Right lobe of liver (tissue), 6 donors: ENCODE measurements at places on chromosomes 12 and 14. TPM values are rescaled to one million over a fixed set of nuclear protein-coding genes. Genes with fewer than 3 reads are reported as not detected.

Gene RPL10L
- not detected for total RNA-seq

Gene CLEC12A
- 2.9 TPM for total RNA-seq

Gene GLIPR1L2
- total RNA-seq = 0.27 TPM

Gene SLC4A8
- 0.55 TPM for total RNA-seq

Gene ASCL1
- total RNA-seq = 1.6 TPM

- no peak overlapping the region for H3K27ac ChIP-seq
- no peak for DNase-seq
- H3K4me3 ChIP-seq = no peak overlapping the region
- no peaks in the 10 kb centered on the region for H3K4me1 ChIP-seq
Measured at GRCh38 chr12:107468182-107468581, 217.4 kb upstream of the PWP1 start.

DNA sequence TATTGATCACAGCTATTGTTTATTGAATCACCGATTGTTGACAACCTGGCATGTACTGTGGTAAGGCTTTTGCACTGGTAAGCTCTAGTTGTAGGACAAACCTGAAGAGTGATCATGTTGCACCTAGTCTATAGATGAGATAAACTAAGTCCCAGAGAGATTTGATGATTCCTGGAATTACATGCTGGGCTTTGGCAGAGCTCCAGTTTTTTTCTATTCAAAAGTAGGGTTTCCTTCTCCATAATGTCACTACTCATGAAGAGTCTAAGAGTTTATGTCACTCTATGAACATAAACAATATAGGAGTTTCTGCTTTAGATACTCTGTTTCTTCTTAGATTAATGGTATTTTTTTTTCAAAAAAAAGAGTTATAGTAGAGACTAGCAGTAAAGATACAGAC, 72.0 kb downstream of the BMP4 start:
- H3K27ac ChIP-seq = no peak overlapping the region
- H3K27me3 ChIP-seq = no peaks in the 10 kb centered on the region
- no peak for DNase-seq
- no peaks in the 10 kb centered on the region for H3K36me3 ChIP-seq
- no peaks in the 10 kb centered on the region for H3K4me1 ChIP-seq
- H3K4me3 ChIP-seq = no peak overlapping the region

- no peaks in the 10 kb centered on the region for H3K27me3 ChIP-seq
- no peaks in the 10 kb centered on the region for H3K36me3 ChIP-seq
- DNase-seq = no peak
- H3K4me1 ChIP-seq = no peaks in the 10 kb centered on the region
- H3K4me3 ChIP-seq = no peak overlapping the region
- H3K27ac ChIP-seq = no peak overlapping the region
Measured at GRCh38 chr12:41067941-41068645, 120.0 kb upstream of the PDZRN4 start.

GRCh38 chr12:45938566-45938965, 51.8 kb downstream of the SCAF11 start:
- H3K4me1 ChIP-seq = no peaks in the 10 kb centered on the region
- no peak for DNase-seq
- H3K27ac ChIP-seq = no peak overlapping the region
- no peak overlapping the region for H3K4me3 ChIP-seq
- no peaks in the 10 kb centered on the region for H3K27me3 ChIP-seq

DNA sequence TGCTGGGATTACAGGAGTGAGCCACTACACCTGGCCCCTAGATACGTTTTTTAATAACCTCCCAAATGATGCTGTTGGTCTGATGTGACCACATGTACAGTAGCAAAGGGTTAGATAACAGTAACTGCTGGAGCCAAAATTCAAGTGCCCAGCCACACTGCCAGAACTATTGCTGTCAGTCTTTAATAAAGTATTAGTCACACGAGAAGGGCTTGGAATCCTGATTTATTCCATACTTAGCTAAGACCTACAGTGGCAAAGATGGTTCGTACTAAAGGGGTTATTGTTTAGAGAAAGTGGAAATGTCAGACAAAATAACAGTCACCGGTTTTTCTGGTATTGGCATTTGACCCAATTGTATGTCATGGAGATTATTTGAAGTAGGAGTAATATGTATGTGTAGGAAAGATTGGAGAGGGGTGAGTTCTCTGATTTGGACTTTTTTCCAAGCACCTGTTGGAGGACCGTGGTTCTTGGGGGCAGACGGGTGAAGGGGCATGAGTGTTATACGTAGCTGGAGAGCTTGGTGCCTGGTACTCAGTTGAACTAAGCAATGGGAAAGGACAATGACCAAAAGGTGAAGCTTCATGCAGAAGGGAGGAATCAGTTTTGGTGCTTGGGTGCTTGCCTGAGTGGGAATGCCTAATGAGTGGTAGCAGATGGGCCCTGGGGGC, 9.7 kb downstream of the TUBA1C start:
- H3K36me3 ChIP-seq = peaks cover 39% of the 10 kb centered on the region
- H3K27me3 ChIP-seq = no peaks in the 10 kb centered on the region
- H3K27ac ChIP-seq = no peak overlapping the region
- no peaks in the 10 kb centered on the region for H3K4me1 ChIP-seq
- no peak for DNase-seq

GRCh38 chr12:48861111-48861510, 4.6 kb downstream of the RND1 start:
- H3K4me3 ChIP-seq = no peak overlapping the region
- H3K36me3 ChIP-seq = peaks cover 15% of the 10 kb centered on the region
- no peak for DNase-seq
- no peaks in the 10 kb centered on the region for H3K4me1 ChIP-seq
- H3K27me3 ChIP-seq = no peaks in the 10 kb centered on the region

DNA sequence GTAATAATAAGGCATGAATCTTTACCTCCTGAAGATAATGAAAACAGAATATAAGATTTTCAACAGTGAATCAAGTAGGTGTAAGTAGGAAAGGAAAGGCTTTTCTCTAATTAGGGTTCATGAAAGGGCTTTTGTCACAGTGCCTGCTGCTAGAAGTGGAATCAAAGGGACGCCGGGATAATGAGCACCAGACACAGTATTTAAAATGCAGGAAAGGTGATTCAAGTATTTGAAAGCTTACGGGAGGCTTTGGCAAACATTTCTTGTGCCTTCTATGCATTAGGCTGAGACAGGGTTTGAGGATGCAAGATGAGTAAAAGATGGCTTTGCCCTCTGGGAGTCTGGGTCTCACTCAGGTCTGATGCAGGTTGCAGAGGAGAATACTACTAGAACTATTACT, 70.5 kb upstream of the ANO4 start:
- no peak for DNase-seq
- H3K4me1 ChIP-seq = no peaks in the 10 kb centered on the region
- H3K36me3 ChIP-seq = no peaks in the 10 kb centered on the region
- no peaks in the 10 kb centered on the region for H3K27me3 ChIP-seq

DNA sequence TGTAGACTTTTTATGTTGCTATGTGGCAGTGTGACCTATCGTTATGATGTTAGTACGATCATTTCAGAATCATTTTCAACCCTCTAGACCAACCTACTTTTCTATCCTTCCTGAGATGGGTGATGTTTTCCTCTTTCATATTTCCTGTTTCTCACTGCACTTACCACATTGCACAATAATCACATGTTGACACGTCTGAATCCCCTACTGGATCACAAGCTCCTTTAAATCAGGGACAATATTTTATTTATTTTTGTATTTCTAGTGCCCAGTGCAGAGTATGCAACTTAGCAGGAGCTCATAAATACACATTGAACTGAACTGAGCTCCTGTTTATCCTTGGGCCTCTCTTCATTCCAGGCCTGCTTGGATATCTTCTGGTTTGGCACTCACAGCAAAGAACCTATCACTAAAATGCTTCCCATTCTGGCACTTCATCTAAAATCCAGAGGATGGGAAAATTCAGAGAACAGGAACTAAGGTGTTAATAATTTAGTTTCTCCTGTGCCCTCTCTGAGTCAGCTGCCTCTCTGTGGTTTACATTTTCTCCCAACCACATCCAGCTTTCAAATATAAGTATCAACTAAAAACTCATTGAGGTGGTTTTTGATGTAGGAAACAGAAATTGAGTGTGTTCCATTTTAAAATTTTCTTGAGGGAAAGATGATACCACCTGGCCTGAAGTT, 69.4 kb upstream of the DYRK2 start:
- DNase-seq = no peak
- H3K4me3 ChIP-seq = no peak overlapping the region
- H3K4me1 ChIP-seq = no peaks in the 10 kb centered on the region
- no peaks in the 10 kb centered on the region for H3K27me3 ChIP-seq
- H3K27ac ChIP-seq = no peak overlapping the region

- peak; percentile 46 for DNase-seq
- no peak overlapping the region for H3K27ac ChIP-seq
- no peaks in the 10 kb centered on the region for H3K36me3 ChIP-seq
- no peaks in the 10 kb centered on the region for H3K27me3 ChIP-seq
Measured at GRCh38 chr12:107320033-107320928, 226.9 kb upstream of the CRY1 start.

DNA sequence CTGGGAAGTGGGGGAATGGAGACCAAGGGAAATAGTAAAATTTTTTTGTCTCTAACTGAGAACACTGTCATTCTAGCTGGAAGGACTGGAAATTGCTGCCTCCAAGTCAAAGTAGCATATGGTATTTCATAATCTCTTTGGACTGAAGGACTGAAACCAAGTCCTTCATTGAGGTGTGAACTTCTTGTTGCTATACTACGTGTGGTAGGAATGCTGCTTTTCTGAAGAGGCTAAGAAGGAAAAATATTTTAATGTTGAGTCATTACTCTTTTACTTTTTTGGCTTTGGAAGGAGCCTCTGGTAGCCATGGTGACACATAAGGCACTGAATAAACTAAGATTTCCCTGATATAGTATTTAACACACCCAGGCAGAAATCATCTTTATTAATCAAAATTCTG, 465.4 kb downstream of the NPAS3 start:
- H3K4me1 ChIP-seq = no peaks in the 10 kb centered on the region
- H3K27ac ChIP-seq = no peak overlapping the region
- H3K27me3 ChIP-seq = no peaks in the 10 kb centered on the region
- DNase-seq = no peak

GRCh38 chr12:107670999-107671643, 14.5 kb upstream of the PWP1 start:
- H3K4me1 ChIP-seq = no peaks in the 10 kb centered on the region
- no peak overlapping the region for H3K27ac ChIP-seq
- no peaks in the 10 kb centered on the region for H3K27me3 ChIP-seq
- no peak overlapping the region for H3K4me3 ChIP-seq

DNA sequence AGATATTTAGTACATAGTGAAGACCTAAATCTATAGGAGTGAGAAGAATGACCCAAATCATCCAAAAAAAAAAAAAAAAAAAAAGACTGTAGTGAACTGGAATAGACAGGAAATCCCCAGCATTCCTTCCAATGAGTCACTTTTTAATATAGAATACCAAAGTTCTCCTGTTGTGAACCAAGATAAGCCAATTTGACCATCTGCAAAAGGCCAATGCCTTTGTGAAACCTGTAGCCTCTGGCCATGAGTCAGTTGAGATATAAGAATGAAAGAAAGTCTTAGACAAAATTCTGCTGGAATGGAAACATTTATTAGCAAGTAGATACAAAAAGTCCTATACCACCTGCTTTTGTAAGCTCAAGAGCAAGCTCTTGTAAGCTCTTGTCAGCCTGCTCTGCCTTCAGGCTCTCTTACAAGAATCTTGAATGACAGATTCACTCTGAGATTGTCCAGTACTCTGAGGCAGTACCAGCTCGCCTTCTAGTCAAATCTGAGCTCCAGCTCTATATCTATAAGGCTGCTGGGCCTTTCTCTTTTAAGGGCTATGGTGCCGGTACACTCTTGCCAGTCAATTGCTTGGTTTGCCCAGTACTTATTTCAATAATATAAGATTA, 243.0 kb upstream of the TMTC1 start:
- H3K4me1 ChIP-seq = no peaks in the 10 kb centered on the region
- no peaks in the 10 kb centered on the region for H3K36me3 ChIP-seq
- H3K27ac ChIP-seq = no peak overlapping the region
- H3K27me3 ChIP-seq = no peaks in the 10 kb centered on the region

DNA sequence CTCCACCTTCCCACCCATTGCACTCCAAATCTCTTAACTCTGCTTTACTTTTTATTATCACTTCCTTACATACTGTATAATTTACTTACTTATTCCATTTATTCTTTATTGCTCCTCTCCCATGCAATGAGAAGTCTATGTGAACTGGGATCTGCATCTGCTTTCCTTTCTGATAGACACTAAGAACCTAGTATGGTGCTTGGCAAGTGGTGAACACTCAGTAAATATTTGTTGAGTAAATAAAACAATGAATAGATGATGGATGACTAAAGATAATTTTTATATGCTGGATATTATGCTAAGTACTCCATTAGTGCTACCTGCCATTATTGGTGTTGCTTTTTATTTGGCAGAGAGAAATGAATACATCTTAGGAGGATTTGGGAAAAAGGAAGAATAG, 151.0 kb downstream of the TPH2 start:
- H3K36me3 ChIP-seq = no peaks in the 10 kb centered on the region
- no peaks in the 10 kb centered on the region for H3K27me3 ChIP-seq
